ENCODE measurements at places on chromosomes 1 and 21.

GRCh38 chr1:2330035-2330434, 61.3 kb downstream of the MORN1 start:
- H3K36me3 ChIP-seq: no peaks in the 10 kb centered on the region
- no peak overlapping the region for H3K27ac ChIP-seq
- DNase-seq: no peak
- H3K4me1 ChIP-seq: peaks cover 4% of the 10 kb centered on the region
- no peak overlapping the region for H3K4me3 ChIP-seq

DNA sequence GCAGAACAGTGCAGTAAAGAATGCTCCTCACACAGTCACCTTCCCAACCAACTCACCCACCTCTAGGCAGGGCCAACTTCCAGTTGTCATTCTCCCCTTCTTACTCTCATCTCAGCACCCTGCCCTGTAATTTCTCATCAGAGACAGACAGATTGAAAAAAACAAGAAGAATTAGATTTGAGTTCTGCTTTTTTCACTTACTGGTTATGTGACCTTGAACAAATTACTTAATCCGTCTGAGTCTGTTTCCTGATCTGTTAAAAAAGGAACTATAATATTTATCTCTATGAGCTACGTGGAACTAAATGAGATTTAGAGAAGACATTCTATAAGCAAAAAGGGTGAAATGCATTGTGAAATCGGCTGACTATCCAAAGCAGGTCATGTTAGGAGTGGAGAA, 330.3 kb downstream of the ZNF326 start:
- no peak for DNase-seq
- no peaks in the 10 kb centered on the region for H3K27me3 ChIP-seq
- no peaks in the 10 kb centered on the region for H3K4me1 ChIP-seq
- no peak overlapping the region for H3K4me3 ChIP-seq

GRCh38 chr1:4483021-4483625, 171.3 kb upstream of the AJAP1 start:
- no peak overlapping the region for H3K27ac ChIP-seq
- no peaks in the 10 kb centered on the region for H3K4me1 ChIP-seq
- H3K36me3 ChIP-seq: no peaks in the 10 kb centered on the region
- peaks cover 21% of the 10 kb centered on the region for H3K27me3 ChIP-seq

- H3K36me3 ChIP-seq: peaks cover 13% of the 10 kb centered on the region
- no peak overlapping the region for H3K27ac ChIP-seq
- H3K4me3 ChIP-seq: no peak overlapping the region
- no peak for DNase-seq
- no peaks in the 10 kb centered on the region for H3K27me3 ChIP-seq
Measured at GRCh38 chr1:174190691-174191199, 31.4 kb downstream of the RABGAP1L start.

- DNase-seq: no peak
- no peaks in the 10 kb centered on the region for H3K27me3 ChIP-seq
- H3K4me1 ChIP-seq: no peaks in the 10 kb centered on the region
- no peak overlapping the region for H3K27ac ChIP-seq
- no peak overlapping the region for H3K4me3 ChIP-seq
- H3K36me3 ChIP-seq: no peaks in the 10 kb centered on the region
Measured at GRCh38 chr1:226325178-226325577, 16.2 kb upstream of the LIN9 start.

DNA sequence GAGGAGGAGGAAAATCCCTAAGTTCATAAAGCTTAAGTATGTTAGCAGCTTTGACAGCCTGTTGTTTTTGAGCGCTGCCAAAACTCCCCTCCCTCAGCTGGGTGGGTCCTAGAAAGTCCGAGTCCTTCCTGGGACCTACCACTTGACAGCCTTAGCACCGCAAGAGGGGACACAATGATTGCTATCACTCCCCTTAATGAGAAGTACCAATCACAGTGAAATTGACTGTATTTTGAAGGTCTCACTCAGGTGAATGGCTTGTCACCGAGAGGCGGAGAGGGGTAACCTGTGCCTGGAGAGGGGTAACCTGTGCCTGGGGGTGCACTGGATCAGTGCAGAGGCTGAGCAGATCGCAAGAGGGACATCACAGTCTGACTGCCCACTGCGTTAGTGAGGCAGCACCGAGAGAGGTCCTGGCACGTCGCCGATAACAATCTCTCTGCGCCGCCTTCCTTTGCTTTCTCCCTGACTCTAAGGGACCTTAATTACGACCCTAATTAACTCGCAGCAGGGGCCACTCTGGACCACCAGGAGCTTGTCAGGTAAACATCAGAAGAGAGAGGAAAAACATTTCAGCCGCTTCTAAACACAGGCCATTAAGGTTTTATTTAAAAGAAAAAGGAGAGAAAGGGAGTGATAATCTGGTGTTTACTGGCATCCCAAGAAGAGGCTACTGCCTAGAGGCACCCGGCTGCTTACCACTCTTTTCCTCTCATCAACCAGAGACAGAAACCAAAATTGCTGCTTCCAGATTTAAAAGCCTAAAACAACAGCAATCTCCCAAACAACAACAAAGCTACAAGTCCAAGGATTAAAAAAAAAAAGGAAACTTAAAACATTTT, 25.7 kb upstream of the KCNK1 start:
- no peaks in the 10 kb centered on the region for H3K36me3 ChIP-seq
- no peak for DNase-seq
- H3K4me1 ChIP-seq: peaks cover 2% of the 10 kb centered on the region
- peaks cover 4% of the 10 kb centered on the region for H3K27me3 ChIP-seq
- no peak overlapping the region for H3K27ac ChIP-seq
- no peak overlapping the region for H3K4me3 ChIP-seq

DNA sequence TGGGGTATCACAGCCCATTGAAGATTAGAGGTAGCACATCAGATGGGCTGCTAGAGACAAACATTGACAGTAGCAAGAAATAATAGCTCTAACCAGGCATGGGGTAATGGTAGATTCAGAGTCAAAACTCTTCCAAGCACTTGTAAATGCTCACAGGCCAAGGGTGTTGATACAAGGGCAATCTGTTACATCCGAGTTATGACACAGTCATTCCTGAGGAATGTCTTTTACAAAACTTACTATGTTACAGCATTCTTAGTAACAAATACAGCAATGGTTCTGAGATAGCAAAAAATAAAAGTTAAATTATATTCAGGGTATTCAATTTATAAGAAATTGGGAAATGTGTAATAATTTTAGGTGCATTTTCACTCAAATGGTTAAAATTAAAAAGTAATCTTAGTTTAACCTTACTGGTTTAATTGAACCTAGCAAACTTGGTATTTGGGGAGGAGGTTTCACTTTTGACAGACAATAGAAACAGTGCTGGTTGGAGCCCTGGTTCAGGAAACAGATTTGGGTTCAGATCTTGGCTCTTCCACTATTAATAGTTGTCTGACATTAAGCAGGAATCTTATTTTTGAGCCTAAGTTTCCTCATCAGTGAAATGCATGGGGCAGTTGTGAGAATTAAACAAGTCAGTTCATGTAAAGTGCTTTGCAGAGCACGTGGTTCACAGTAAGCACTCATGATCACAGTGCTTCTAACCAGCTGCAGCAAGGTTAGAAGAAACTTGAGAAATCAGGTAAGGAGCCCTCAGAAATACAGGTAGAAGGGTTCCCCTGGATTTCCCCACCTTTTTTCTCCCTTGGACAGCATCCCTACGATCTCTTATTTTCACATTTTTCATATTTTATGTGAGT, 4.4 kb downstream of the ST3GAL3 start:
- H3K27ac ChIP-seq: no peak overlapping the region
- no peaks in the 10 kb centered on the region for H3K27me3 ChIP-seq
- no peak overlapping the region for H3K4me3 ChIP-seq
- peaks cover 8% of the 10 kb centered on the region for H3K4me1 ChIP-seq
- H3K36me3 ChIP-seq: peaks cover 18% of the 10 kb centered on the region

DNA sequence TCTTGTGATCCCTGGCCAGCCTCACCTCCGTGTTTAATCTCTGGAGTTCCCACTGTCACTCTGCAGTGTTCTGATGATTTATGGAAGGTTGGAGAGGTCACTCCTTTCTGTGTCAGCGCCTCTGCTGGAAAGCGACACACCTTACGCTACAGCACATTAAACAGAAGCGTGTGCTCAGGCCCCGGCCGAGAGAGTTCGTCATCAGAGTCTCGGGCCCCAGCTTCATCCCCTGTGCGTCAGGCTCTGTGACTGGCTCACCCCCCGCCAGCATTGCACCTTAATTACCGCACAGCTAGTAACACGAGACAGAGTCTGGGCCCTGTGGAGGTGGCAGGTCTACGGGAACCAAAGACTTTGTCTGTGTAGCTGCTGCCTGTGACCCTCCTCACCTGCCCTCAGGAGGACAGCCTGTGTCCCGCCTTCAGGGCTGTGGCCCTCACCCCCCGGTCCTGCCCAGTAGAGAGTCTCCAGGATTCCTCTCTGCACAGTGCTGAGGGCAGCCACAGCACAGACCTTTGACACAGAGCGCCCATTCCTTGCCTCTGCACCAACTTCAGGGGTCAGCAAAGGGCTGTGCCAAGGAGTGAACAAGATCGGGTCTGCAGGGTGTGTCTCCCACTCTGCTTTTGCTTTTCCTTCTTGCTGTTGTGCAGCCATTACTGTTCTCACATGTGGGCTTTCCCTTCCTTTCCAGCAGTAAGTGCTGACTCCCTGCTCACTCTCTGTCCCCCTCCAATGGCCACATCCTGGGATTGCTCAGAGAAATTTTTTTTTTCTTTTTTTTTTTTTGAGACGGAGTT, 157.6 kb downstream of the PGBD5 start:
- H3K27ac ChIP-seq: peak overlapping the region; percentile 31
- no peaks in the 10 kb centered on the region for H3K27me3 ChIP-seq
- H3K4me1 ChIP-seq: peaks cover 43% of the 10 kb centered on the region
- no peak overlapping the region for H3K4me3 ChIP-seq
- peaks cover 34% of the 10 kb centered on the region for H3K36me3 ChIP-seq
- DNase-seq: no peak

DNA sequence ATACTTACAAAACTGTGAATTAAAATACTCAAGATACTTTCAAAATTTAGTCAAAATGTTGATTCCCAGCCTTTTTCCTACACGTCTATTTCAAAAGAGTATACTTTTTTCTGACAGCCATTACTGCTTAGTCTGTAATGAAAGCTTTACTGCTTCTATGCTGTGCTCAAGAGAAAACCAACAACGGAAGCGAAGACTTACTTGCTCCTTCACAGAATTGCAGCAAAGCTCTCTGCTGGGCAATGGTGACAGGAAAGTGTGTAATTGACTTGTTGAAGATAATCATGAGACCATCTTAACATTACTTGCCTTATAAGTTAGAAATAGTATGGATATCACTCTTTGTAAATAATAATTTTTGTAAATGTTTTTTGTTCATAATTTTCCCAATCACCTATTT, 1.7 kb upstream of the DYNLT5 start:
- no peaks in the 10 kb centered on the region for H3K36me3 ChIP-seq
- peaks cover 21% of the 10 kb centered on the region for H3K27me3 ChIP-seq
- H3K4me1 ChIP-seq: peaks cover 10% of the 10 kb centered on the region

DNA sequence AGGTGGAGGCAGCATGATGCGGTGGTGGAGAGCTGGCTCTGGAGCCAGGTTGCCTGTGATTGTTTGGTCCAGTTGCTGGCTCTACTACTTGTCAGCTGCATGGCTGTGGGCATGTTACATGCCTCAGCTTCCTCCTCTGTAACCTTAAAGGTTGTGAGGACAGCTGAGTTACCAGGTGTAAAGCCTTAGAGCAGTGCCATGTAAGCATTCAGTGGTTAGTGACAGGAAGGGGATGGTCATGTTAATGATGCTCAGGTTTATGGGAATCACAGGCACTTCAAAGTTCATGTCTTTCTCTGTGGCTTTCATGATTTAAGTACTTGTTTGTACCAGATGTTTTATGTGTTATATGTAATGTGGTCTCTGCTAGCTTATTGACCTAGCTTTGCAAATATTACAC, 32.6 kb downstream of the PTGFRN start:
- H3K4me3 ChIP-seq: no peak overlapping the region
- no peaks in the 10 kb centered on the region for H3K4me1 ChIP-seq

GRCh38 chr1:171611306-171611705, 10.7 kb upstream of the MYOCOS start:
- H3K27me3 ChIP-seq: no peaks in the 10 kb centered on the region
- peaks cover 20% of the 10 kb centered on the region for H3K4me1 ChIP-seq
- H3K27ac ChIP-seq: no peak overlapping the region
- H3K36me3 ChIP-seq: no peaks in the 10 kb centered on the region
- H3K4me3 ChIP-seq: no peak overlapping the region

DNA sequence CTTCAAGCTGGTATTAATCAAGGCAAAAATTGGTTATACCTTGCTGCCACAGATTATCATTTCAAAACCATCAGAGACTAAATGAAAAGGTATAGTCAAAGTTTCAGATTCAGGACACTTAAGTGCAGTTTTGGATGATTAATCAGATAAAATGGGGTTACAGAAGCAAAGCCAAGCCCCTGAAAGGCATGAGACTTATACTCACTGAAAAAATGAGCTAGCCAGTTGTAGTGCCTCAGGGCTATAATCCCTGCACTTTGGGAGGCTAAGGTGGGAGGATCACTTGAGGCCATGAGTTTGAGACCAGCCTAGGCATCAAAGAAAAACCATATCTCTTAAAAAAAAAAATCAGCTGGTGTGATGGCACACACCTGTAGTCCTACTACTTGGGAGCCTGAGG, 15.2 kb downstream of the LRRC40 start:
- H3K36me3 ChIP-seq: peaks cover 15% of the 10 kb centered on the region
- H3K27me3 ChIP-seq: no peaks in the 10 kb centered on the region
- H3K27ac ChIP-seq: no peak overlapping the region
- peaks cover 4% of the 10 kb centered on the region for H3K4me1 ChIP-seq
- DNase-seq: no peak

GRCh38 chr1:15351310-15351709, 58.4 kb upstream of the EFHD2 start:
- no peaks in the 10 kb centered on the region for H3K36me3 ChIP-seq
- no peak for DNase-seq
- peaks cover 37% of the 10 kb centered on the region for H3K27me3 ChIP-seq
- no peak overlapping the region for H3K4me3 ChIP-seq
- H3K27ac ChIP-seq: no peak overlapping the region

GRCh38 chr1:30753660-30754123, 3.9 kb downstream of the LAPTM5 start:
- peak overlapping the region; percentile 100 for H3K27ac ChIP-seq
- peaks cover 86% of the 10 kb centered on the region for H3K36me3 ChIP-seq
- H3K27me3 ChIP-seq: no peaks in the 10 kb centered on the region
- H3K4me1 ChIP-seq: peaks cover 95% of the 10 kb centered on the region

Measured in stimulated activated naive B cell treated with anti-CD40 and anti-IgM and Interleukin-4, amounts not matched to agents 10 μg/mL and 1 μg/mL and 100 μg/mL, for 72 hours (primary cell).